Mesenteric fat pad (tissue), 1 donor: ENCODE measurements at places on chromosomes 5 and 9.

DNA sequence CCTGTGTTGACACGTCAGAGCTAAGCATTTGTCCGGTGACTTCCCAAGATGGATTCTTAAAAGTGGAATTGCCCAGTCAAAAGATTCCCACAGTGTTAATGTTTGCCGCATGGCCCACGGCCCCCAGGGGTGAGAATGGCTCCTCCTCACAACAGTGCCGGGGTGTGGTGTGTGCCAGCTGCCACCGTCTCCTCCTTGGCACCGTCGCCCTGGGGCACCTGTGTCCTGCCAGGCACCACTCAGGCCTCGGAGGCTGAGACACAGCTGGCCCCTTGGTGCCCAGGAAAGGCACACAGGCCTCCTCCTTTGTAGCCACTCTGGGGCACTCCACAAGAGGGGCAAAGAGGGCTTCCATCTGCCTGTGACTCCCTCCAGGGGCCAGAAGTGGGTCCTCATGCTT, 4.3 kb downstream of the KCNT1 start:
- DNase-seq, result no peak

GRCh38 chr5:15995341-15996052, 184.1 kb downstream of the MARCHF11 start:
- DNase-seq, result no peak

DNA sequence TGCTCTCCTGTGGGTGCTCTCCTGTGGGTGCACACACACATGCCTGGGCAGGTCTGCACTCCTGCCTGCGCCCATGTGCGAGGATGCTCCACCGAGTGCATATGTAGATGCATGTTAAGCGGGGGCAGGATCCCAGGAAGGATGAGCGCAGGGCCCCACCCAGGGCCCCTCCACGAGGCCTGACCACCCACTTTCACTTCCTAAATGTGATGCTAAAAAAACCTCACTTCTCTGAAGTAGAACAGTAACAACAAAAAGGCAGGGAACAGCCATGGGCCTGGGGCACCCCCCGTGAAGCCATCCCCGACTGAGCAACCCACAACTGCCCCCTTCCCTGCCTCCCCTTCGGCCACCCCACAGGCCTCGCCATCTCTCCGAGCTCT, 48.2 kb upstream of the SARDH start:
- DNase-seq, result no peak

GRCh38 chr5:174618589-174618988, 105.8 kb upstream of the MSX2 start:
- no peak for DNase-seq

DNA sequence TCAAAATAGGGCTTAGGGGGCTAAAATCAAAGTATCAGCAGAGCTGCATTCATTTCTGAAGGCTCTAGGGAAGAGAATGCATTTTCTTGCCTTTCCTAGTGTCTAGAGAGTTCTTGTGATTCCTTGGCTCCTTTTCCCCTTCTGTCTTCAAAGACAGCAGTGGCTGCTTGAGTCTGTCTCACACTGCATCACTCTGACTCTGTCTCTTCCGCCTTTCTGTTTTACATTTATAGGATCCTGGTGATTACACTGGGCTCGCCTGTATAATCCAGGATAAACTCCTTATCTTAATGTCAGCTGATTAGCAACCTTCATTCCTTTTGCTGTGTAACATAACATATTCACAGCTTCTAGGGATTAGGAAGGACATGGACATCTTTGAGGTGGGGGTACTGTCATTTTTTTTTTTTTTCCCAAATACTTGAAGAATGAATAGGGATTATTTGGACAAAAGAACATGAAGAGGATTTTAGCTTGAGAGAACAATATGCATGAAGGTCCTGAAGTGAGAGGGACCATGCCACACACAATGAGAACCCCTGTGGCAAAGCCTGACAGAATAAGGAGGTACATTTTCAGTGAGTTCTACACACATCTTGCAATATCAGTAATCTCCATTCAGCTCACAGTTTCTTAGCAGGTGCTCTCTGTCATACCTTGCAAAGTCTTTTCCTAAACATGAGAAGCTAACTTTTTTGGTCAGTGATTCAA, 267.6 kb downstream of the FAM170A start:
- no peak for DNase-seq

DNA sequence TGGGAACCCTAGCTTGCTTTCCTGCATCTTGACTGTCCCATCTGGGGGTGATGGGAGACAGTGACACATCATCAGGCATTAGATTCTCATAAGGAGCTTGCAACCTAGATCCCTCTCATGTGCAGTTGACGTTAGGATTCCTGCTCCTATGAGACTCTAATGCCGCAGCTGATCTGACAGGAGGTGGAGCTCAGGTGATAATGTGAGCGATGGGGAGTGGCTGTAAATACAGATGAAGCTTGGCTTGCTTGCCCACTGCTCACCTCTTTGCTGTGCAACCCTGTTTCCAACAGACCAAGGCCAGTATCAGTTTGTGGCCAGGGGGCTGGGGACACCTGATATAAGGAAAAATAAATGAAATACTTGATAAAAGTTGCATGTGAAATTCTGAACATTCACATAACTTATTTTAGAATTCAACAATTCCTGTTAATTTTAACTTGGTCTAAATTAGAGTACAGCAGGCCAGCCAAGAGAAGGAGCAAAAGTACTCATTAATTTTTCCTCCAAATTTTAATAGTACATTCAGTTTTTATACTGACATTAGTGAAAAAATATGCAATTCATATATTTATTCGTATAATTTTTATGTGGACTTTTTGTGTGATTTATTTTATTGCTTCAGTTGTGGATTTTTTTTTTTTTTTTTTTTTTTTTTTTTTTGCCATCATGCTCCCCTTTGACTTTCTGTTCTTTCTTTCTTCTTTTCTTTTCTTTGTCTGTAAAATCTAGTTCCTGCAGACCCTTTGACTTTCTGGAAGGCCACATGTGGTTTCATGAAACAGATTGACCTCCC, 11.4 kb downstream of the PAM start:
- DNase-seq, result no peak

- no peak for DNase-seq
Observed at GRCh38 chr9:94144394-94144793, 60.1 kb downstream of the PTPDC1 start.
